ENCODE measurements at places on chromosomes 3 and 15.

- no peak for DNase-seq
Measured at GRCh38 chr3:54764911-54765310, 162.9 kb downstream of the LRTM1 start.

- no peak for DNase-seq
Measured at GRCh38 chr3:196689941-196690660, 21.9 kb downstream of the CEP19 start.

DNA sequence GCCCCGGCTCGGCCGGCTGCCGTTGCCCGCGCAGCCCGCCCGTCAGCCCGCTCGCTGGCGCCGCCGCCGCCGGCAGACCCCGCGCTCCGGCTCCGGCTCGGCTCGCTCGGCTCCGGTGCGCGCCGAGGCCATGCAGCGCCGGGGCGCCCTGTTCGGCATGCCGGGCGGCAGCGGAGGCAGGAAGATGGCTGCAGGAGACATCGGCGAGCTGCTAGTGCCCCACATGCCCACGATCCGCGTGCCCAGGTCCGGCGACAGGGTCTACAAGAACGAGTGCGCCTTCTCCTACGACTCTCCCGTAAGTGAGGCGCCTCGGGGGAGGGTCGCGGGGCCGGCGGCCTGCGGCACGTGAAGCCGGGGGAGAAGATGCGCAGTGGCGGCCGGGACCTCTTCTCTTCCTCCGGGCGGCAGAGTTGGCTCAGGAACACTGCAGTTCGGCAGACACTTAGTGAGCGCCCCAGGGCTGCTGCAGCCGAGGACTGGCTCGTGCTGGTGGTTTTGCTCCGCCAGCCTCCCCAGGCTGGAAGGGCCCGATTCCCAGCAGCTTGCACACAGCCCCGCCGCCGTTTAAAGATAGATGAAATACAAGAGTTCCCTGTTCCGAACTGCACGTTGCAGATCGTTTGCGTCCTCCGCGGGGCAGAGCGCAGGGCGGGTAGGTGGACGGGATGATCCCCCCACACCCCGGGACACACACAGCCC, 407 bp downstream of the USP13 start:
- DNase-seq = peak; percentile 45

- no peak for DNase-seq
Measured at GRCh38 chr3:138408751-138409570, 25.5 kb upstream of the ESYT3 start.

GRCh38 chr3:58681863-58682262, 15.3 kb upstream of the FAM3D start:
- no peak for DNase-seq

DNA sequence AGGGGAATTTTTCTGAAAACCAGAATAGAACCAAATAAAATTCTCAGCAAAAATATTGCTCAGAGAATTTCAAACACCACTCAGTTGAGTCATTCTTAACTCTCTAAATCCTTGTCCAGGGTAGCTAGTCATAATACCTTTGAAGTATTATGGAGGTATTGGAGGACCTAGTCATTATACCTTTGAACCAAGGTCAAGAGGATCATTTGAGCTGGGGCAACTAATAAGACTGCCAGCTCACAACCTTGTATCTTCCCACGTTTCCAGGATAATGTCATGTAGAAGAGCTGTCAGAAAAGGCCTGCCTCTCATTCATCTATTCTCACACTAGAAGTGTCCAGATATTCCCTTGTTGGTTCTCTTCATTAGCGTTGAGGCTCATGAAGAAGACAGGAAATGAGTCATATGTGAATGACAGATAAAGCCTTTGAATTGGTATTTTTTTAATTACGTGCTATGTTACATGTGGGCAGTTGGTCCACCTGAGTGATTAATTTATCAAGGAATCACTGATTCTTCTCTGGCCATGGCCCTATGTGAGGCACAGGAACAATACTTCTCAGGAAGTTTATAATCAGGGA, 48.3 kb downstream of the TOPAZ1 start:
- no peak for DNase-seq

Data from stimulated activated effector memory CD8-positive, alpha-beta T cell treated with anti-CD3 and anti-CD28 coated beads, Interleukin-12 subunit alpha, Interleukin-12 subunit beta, amount 100 ng/mL, for 72 hours (primary cell).